ENCODE measurements at places on chromosomes 16 and 17. TPM values are rescaled to one million over a fixed set of nuclear protein-coding genes. Genes with fewer than 3 reads are reported as not detected.

The MYH13 gene
- total RNA-seq, result not detected

The WNT3 gene
- 57.9 TPM for total RNA-seq

The CCL17 gene
- 1.1 TPM for total RNA-seq

The TBC1D3I gene
- not detected for total RNA-seq

The OR3A3 gene
- not detected for total RNA-seq

The WNK4 gene
- 1.0 TPM for total RNA-seq

The MLKL gene
- total RNA-seq, result 4.8 TPM

The TBC1D16 gene
- total RNA-seq, result 18.0 TPM

The OR1A1 gene
- not detected for total RNA-seq

The CEP295NL gene
- total RNA-seq, result 2.0 TPM

The SOX15 gene
- 106 TPM for total RNA-seq

The CTNS gene
- total RNA-seq, result 23.7 TPM

The USP36 gene
- 46.3 TPM for total RNA-seq

Measured in lower leg skin (tissue), 4 donors.